ENCODE measurements at places on chromosomes 1 and 21. TPM values are rescaled to one million over a fixed set of nuclear protein-coding genes. Genes with fewer than 3 reads are reported as not detected.

GRCh38 chr1:165856606-165857005 is 29.2 kb downstream of the UCK2 start:
- no peak for DNase-seq

Gene AMPD1
- not detected for polyA plus RNA-seq

DNA sequence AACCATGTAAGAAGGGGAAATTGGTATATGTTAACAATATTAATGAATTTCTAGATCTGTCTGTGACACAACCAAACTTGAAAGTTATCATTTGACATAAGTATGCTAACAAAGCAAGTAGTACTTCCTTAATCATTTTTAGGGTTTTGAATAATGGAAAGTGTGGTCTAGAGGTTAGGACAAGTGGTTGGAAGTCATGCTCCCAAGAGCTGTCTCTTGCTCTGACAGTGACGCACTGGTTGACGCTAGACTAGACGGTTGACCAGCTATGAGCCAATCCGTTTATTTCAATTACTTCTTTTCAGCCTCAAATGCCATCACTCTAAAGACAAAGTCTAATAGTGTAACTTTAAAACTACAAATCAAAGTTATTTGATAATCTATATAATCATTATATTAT is 20.7 kb upstream of the RGS1 start:
- no peak for DNase-seq

DNA sequence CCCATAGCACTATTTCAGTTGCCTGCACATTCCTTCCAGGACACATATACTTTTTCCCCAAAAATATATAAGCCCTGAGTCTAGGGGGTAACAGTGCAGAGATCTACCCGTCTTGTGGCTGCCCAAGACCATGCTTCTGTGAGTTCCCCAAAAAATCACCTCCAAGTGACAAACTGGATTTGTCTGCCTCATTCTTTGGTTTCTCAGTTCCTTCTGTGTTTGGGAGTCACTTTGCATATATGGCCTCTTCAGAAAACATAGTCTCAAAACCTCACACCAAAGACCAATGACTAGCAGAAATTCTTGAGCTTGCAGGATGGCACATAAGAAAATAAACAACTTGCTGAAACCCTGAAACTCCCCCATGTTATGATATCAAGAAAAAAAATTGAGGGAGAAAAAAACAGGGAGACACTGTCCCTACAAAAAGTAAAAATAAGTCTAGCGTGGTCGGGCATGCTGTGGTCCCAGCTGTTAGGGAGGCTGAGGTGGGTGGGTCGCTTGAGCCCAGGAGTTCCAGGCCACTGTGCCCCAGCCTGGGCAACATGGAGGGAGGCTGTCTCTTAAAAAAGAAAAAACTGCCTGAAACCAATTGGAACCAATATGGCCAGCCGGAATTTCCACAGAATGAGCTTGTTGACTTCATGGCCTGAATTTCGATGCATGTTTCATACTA is 8.0 kb downstream of the JMJD4 start:
- no peak for DNase-seq

DNA sequence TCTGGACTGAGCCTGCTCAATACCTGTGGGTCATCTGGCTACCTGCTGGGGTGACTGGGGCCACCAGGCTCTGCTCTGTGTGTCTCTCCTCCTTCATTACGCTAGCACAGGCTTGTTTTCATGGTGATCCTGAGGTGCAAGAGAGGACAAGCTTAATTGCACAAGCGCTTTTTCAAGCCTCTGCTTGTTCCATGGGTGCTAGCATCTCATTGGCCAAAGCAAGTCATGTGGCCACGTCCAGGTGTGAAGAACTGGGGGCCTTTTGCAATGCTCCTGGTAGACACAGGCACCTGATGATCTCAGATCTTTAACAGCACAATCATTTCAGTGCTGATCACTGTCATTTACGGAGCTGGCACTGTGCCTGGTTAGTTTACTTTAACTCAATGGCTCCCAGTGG is 114.6 kb downstream of the KAZN start:
- no peak for DNase-seq

Gene BSND
- polyA plus RNA-seq, result 0.13 TPM

Gene FCRL3
- polyA plus RNA-seq, result 0.38 TPM

- no peak for DNase-seq
Measured at GRCh38 chr1:117638141-117638540, 32.3 kb downstream of the TENT5C start.

- peak; percentile 91 for DNase-seq
Measured at GRCh38 chr1:36321119-36321951, 2.1 kb downstream of the EVA1B start.

DNA sequence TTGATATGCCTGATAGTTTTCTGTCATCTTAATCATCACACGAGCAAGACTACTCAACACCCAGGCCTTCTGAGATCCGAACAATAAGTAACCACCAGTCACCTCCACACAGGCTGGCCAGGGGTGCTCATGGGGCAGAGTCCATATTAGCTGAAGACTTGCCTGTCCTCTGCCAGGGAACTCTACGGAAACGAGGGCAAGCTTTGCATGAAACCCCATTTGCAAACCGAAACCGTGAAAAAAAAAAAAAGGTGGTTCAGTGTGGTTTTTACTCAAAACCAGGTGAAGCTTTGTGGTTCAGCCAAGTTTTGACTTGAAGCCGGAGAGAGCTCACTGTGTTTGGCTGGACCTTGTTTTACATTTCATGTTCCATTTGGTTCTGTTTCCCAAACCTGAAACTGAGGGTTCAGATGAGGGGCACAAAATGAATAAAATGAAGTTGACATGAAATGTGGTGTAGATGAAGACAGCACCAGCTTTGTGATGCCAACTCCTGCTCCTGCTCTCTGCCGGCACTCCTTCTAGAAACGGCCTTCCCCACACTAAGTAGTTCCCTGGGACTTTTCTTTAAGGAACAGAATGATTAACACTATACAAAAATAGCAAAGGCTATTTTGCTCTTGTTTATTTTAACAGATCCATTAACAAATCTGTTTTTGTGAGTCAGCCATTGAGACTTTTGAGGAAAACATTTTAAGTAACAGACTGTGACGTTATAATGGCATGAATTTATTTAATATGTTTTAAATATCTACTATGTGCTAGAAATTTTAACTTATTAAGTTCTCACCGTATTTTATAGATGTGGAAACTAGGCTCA is 74.7 kb downstream of the RUNX1 start:
- no peak for DNase-seq

GRCh38 chr1:6265151-6265550 is 4.3 kb upstream of the GPR153 start:
- no peak for DNase-seq

- no peak for DNase-seq
Measured at GRCh38 chr1:7564137-7564536, 207.0 kb upstream of the VAMP3 start.

GRCh38 chr1:240844486-240844885 is 232.5 kb upstream of the GREM2 start:
- DNase-seq, result no peak

DNA sequence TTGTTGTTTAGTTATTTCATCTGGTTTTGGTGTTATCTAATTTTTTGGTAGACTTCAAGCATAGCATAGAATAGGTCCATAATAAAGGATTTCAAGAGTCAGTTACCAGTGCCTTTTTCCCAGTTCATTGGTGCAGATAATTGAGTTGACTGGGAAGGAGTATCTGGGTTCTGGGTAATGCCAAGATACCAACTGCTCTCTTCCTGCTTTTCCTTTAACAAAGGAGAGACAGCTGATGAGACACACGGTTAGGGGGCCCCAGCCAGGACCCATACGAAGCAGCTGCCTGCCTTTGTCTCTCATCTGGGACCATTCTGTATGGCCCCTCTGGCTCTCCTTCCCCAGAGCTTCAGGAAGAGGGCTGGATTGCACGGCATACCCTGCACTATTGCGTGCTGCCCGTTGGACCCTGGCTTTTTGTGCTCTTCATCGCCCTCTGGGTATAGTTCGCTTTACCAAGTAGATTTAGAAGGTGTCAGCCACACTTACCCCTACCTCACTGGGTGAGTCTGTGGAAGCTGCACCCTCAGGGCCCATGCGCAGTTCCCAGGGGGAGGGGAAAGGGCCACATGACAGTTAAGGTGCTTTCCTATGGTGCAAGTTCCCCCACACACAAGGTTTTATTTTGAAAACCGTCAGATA is 7.0 kb downstream of the NAV1 start:
- no peak for DNase-seq

DNA sequence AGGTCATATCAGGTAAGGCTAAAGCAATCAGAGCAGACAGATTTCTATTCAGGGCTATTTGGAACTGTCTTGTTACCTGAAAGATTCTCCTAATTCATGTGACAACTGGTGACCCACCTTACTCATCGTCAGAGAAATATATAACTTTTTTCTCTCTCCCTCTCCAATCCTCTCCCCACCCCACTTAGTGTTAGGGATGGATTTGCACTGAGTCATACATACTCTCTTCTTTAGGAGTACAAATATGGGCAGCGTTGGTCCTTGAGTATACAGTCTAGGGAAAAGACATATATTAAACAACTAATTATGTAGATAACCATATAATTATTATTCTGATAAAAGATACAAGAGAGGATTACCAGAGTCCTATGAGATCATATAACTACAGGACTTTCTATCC is 246.3 kb downstream of the HHIPL2 start:
- DNase-seq, result no peak

DNA sequence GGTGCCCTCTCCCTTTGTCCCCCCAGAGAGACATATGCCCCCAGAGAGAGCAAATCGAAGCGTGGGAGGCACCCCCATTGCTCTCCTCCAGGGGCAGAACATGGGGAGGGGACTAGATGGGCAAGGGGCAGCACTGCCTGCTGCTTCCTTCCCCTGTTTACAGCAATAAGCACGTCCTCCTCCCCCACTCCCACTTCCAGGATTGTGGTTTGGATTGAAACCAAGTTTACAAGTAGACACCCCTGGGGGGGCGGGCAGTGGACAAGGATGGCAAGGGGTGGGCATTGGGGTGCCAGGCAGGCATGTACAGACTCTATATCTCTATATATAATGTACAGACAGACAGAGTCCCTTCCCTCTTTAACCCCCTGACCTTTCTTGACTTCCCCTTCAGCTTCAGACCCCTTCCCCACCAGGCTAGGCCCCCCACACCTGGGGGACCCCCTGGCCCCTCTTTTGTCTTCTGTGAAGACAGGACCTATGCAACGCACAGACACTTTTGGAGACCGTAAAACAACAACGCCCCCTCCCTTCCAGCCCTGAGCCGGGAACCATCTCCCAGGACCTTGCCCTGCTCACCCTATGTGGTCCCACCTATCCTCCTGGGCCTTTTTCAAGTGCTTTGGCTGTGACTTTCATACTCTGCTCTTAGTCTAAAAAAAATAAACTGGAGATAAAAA is 8.4 kb downstream of the EFNA3 start:
- no peak for DNase-seq

Gene C1orf167
- not detected for polyA plus RNA-seq

Gene FCAMR
- 0.09 TPM for polyA plus RNA-seq

DNA sequence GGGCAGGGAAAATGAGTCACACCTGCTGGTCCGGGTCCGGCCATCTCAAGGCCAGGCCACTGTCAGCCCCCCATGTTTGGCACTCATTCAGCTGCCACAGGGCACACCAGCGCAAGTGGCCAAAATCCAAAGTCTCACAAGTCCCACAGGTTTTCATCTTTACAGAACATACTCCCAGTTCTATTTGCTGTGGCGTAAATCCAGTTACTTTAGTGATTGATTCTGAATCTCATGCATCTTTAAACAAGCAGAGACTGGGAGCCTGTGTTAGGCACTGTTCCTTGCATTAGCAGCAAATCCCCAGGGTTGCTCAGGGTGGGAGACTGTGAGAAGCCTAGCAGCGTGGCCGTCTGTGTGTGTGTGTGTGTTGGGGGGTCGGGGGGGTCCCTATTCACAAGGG is 1.1 kb upstream of the SLC2A5 start:
- no peak for DNase-seq

GRCh38 chr1:154225370-154225769 is 4.6 kb downstream of the UBAP2L start:
- no peak for DNase-seq

- DNase-seq, result no peak
Measured at GRCh38 chr1:179761296-179761695, 18.2 kb downstream of the FAM163A start.

DNA sequence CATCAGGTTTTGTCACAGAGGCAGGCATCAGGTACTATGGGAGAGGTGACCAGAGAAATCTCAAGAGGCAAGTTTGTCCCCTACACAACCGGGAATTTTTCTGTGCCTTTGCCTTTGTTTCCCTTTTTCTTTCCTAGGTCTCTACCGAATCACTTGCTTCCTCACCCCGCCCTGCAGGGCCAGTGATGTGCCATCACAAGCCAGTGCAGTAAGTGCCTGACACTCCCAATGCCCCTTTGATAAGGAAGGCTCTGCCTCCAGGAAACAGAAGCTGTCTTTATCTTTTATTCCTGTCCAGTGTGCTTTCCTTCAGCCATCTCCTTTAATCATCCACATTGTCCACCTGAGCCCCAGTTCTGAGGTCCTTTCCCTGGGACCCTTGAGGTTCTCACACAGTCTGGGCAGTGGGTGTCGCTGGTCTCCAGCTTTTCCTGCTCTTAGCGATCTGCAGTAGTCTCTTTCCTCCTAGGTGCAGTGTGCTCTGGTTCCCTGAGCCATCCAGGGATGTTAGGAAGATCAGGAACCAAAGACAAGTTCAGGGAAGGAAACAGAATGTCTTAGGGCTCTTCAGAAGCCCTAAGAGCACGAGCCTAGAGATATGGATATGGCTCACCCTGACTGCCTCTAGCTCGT is 36.6 kb downstream of the GJA5 start:
- DNase-seq, result peak; percentile 29

- no peak for DNase-seq
Measured at GRCh38 chr1:230195199-230195598, 128.2 kb downstream of the GALNT2 start.

Gene KCNH1
- polyA plus RNA-seq, result 0.59 TPM

Gene DCST1
- 0.61 TPM for polyA plus RNA-seq

DNA sequence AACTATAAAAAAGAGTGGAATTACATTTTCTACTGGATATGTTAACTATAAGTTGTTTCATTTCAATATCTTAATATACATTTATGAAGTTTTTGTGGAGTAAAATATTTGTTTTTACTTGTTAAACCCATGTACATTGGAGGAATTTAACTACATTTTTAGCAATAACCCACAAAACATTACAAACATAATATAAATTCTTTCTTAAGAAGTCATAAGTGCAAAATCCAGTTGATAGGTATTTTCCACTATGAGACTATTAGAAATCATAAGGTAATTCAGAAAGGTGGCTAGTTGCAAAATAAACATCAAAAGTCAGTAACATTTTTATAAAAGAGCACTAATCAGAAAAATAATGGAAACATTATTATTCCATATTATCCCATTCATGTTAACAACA is 73.9 kb upstream of the RRP15 start:
- DNase-seq, result no peak

- no peak for DNase-seq
Measured at GRCh38 chr1:72942008-72942407, 659.7 kb upstream of the NEGR1 start.

GRCh38 chr1:230124186-230125128 is 57.4 kb downstream of the GALNT2 start:
- no peak for DNase-seq

- peak; percentile 58 for DNase-seq
Measured at GRCh38 chr1:95002540-95003432, 70.0 kb downstream of the ALG14 start.

GRCh38 chr1:161038523-161039153 is at the start of gene TSTD1:
TSTD1 (minus strand) TSS chr1:161038964; CDS start chr1:161038889, 75 bp downstream.
- DNase-seq, result peak; percentile 49
